ENCODE measurements at places on chromosomes 3 and 15.

GRCh38 chr15:47688573-47689086 is 28.7 kb upstream of the SEMA6D start:
- no peak for DNase-seq

DNA sequence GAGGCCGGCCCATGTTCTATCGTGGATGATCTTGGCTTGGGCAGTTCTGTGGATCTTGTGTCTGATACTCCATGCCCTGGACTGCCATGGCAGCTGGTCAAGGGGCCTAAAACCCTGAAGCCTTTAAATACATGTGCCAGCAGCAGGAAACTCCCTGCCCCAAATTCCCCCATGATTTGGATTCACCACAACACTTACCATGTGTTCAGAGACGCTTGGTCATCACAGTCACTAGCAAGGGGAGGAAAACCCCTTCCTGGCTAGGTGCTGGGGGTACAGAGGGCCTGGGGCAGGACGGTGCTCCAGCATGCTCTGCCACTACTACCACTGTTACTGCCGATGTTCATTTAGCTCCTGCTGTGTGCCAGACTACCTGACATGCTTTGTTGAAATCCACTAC is 94.4 kb downstream of the DNAJB8 start:
- DNase-seq = no peak

- no peak for DNase-seq
Measured at GRCh38 chr3:133965013-133965570, 64.6 kb downstream of the SLCO2A1 start.

- no peak for DNase-seq
Measured at GRCh38 chr15:75727851-75728715, 15.4 kb upstream of the CSPG4 start.

DNA sequence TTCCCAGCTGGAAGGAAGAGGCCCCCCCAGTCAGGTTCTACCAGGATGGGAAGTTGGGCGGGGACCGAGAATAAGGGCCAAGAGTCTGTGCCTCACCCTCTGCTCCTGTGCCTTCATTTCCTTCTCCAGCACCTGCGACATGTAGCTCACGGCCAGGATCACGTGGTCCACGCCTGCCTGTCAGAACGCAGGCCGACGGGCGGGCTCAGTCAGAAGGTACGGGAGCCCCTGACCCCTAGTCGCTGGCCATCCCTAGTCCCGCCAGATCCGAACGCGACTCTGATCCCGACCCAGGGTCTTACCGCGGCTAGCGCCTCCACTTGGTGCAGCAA is 489 bp downstream of the GMPPB start:
- peak; percentile 8 for DNase-seq

GRCh38 chr3:171266034-171266739 is 194.0 kb downstream of the TNIK start:
- DNase-seq = no peak

DNA sequence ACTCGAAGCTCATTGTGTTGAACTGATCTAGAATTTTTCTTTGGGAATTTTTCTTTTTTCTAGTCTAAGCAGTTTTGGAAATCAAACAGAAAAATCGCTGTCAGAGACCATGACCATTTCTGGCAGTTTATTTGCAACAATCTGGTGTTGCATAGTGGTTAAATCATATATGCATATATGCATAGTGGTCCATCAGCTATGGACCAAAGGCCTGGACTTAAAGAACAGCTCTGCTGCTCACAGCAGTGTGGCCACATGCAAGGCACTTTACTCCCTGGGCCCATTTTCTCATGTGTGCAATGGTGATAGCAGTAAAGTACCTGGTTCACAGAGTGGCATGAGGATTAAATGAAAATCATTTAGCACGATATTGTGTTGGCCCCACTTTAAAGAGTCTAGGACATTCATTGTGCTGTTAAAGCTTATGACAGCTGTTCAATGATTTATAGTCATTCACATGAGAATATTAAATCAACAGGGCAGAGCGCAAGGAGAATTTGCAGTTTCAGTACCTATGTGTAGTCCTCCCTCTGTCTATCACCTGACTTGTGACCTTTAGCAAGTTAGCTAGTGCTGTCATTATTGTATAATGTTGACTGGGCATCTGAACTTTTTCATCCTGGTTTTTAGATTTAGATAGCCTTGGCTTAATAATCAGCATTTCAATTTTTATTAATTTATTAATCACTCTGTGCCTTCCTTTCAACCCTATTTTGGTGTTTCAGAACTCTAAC is 46.4 kb downstream of the BLM start:
- no peak for DNase-seq

DNA sequence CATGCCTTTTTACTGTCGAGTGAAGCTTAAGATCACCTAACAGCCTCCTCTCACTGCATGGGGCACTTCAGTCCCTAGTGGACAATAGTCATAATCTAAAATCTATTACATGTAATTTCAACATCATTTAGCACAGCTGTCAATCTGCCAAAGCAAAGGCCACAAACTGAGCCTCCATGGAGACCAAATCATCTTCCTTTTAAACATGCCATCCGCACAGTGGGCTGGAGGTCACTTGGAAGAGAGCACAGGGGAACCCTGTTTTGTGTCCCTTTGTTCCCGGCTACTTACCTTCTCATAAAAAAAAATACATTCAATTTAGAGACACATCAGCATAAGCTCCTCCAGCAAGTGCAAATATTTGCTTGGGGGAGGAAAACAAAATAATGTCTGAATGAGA is 167.3 kb downstream of the SQOR start:
- DNase-seq = peak; percentile 39

Measured in NCI-H510A treated with DMSO at 0.1 percent for 48 hours (cell line).